ENCODE measurements at places on chromosomes 11 and 22.

GRCh38 chr11:133171374-133171773 is 360.9 kb downstream of the OPCML start:
- no peak for DNase-seq

DNA sequence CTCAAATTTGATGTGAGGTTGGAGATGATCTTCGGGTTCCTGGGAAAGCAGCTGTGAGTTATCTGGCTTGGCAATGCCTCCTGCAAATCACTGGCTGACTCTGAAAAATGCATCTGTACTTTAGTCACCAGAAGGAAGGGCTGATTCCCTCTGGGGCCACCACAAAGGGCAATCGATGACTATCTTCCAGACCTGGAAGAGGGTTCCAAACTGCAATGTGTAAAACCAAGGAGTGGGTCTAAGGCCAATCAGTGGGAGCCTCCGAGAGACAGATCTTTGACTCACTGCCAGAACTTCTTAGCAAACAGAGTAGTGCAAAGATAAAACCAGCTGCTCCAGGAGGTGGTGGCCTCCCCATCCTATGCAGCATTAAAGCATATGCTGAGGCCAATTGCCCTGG is 29.1 kb upstream of the PAK1 start:
- DNase-seq: no peak

DNA sequence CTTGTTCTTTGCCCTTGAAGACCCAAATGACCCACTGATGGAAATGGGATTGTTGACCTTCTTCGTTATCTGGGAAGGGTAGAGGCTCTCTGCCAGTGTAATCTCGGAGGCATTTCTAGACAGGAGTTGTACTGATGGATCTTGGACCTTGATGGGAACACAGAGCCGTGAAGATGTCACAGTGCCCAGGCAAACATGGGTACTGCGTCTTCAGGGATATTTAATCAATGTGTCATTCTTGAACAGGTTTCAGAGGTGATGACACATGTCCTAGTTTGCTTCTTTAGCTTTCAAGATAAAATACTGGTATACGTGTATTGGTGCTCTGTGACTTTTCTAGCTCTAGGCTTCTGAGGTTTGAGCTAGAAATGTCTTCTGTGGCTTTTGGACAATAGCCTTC is 6.2 kb downstream of the LDLRAD3 start:
- DNase-seq: no peak

DNA sequence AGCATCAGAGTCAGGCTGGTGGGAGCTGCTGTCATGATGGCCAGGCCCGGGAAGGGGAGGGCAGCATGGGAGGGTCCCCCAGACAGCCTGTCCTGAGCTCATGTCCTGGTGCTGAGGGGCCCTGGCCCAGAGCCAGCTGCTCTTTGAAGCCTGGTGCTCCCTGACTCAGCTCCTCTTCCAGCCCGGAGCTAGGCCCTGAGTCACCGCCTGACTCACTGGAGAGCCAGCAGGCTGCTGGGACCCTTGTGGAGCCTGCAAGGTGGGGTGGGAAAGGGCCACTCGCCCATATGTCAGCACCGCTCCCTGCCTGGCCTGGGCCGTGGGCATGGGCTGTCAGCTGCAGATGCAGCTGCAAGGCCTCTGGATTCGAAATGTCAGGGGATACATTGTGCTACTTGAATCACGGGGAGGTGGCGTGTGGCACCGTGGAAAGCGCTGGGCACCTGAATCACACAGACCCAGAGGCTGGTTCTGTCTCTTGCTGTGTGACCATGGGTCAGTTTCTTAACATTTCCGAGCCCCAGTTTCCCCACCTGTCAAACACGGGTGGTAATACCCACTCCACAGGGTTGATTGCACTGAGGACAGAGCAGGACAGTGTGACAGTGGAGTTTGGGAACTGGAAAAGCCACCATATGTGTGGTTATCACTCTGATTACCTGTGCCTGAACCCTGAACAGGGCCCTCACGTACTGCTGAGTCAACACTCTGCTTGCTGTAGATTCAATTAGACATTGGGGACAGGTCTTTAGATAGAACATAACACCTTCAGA is 4.4 kb downstream of the CACNA1I start:
- no peak for DNase-seq

- no peak for DNase-seq
Observed at GRCh38 chr11:57071829-57072228, 83.1 kb downstream of the OR5AK2 start.

- no peak for DNase-seq
Observed at GRCh38 chr11:119318240-119319135, 1.6 kb upstream of the MCAM start.

- DNase-seq: no peak
Observed at GRCh38 chr11:97537407-97538150, 1147.8 kb downstream of the JRKL start.

GRCh38 chr22:50201191-50202129 is 649 bp downstream of the SELENOO start:
- no peak for DNase-seq

DNA sequence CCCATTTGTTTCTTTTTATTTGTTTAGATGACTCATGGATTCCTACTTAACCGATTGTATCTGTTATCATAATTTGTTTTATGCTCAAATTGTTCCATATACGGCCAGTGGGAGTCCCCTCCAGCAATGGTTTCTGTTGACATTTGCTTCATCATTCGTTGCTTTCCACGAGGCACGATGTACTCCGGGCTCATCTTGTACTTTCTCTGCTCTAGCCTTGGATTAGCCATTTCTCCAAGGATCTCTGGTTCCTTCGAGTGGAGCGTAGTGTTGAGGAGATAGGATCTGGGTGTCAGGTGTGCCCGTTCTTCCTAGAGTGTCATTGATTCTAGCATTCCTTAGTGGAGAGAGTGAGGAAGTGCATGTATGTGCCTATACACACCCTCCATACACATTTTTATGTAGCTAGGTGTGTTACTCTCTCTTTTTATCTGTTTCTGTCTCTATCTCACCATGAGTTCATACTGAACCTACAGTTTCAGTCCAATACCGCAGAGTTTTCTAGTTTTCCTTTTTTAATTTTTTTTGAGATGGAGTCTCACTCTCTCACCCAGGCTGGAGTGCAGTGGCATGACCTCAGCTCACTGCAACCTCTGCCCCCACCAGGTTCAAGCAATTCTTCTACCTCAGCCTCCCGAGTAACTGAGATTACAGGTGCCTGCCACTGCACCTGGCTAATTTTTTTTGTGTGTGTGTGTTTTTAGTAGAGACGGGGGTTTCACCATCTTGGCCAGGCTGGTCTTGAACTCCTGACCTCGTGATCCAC is 31.4 kb downstream of the TECTA start:
- no peak for DNase-seq

- DNase-seq: no peak
Observed at GRCh38 chr11:106422583-106422982, 345.1 kb downstream of the AASDHPPT start.

- no peak for DNase-seq
Observed at GRCh38 chr22:32206774-32207758, 2.2 kb upstream of the RFPL2 start.

- no peak for DNase-seq
Observed at GRCh38 chr11:130865091-130865773, 51.0 kb downstream of the SNX19 start.

GRCh38 chr22:27990451-27990840 is 71.4 kb upstream of the PITPNB start:
- no peak for DNase-seq

- DNase-seq: peak; percentile 28
Observed at GRCh38 chr11:61567286-61568061, 13.4 kb downstream of the SYT7 start.

- no peak for DNase-seq
Observed at GRCh38 chr11:12015486-12015885, 7.1 kb upstream of the DKK3 start.

DNA sequence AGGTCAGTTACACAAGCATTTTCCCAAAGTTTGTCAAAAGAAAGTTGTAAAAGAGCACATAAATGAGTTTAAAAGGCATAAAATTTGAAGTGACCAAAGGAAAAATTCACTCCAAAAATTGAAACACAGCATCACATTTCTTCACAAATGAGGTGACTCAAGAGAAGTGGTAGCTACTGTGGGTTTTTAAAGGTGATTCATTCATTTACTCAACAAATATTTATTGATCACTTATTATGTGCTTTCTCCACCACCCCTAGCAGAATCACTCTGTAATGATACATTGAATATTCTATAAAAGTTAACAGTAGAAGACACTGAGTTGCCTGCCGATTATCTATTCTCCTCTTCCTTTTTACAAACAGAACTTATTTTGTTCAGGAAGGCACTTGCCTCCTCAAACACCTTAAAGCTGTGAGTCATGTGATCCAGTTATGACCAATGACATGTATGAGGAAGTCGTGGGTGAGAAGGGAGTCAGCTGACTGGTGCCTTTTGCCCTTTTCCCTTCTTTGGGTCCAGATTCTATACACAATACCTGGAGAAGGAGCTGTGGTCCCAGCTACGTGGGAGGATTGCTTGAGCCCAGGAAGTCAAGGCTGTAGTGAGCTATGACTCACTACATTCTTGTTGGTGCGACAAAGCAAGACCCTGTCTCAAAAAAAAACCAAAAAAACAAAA is 67.7 kb upstream of the CLNS1A start:
- no peak for DNase-seq

DNA sequence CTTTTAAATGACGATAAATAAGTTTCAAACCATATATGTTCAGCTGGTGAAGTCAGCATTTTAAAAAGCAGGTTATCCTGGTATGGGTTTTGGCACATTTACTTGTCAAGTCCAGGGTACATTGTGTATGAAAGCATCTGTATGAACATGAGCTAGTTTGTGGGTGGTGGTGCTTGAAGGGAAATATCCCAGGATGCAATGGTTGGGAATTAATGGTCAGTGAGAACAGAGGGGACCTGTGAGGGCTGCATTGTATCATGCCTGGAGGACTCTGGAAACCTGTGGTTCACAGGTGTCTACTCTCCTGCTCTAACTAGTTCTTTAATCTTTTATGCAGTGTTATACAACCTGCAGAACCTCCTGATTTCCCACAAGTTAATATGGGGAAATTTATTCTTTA is 5.8 kb downstream of the DEPDC7 start:
- no peak for DNase-seq

- no peak for DNase-seq
Observed at GRCh38 chr22:39302431-39302960, 16.9 kb downstream of the RPL3 start.

GRCh38 chr11:127059750-127060149 is 59.2 kb upstream of the KIRREL3 start:
- no peak for DNase-seq

GRCh38 chr11:133904818-133905515 is 51.8 kb downstream of the IGSF9B start:
- no peak for DNase-seq

DNA sequence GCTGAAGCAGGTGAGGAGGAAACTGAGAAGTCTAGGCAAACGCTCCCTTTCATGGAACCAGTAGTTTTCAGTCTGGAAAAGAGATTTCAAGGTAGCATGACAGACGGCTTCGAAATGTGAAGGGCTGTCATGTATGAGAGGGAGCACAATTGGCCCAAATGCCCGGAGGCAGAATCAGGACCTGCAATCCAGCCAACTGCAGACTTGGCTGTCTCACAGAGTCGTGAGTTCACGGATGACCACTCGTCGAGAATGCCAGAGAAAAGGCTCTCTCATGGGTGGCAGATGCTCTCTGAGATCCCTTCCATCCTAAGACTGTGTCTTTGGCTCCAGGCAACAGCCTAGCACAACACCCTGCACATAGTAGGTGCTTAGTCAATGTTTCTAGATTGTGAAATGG is 134.8 kb downstream of the DSCAML1 start:
- DNase-seq: no peak

- no peak for DNase-seq
Observed at GRCh38 chr11:34063061-34063795, 11.7 kb downstream of the CAPRIN1 start.

GRCh38 chr22:47130883-47131631 is 368.6 kb downstream of the TBC1D22A start:
- DNase-seq: no peak

GRCh38 chr22:35582861-35583670 is 34.1 kb downstream of the MB start:
- DNase-seq: peak; percentile 11

DNA sequence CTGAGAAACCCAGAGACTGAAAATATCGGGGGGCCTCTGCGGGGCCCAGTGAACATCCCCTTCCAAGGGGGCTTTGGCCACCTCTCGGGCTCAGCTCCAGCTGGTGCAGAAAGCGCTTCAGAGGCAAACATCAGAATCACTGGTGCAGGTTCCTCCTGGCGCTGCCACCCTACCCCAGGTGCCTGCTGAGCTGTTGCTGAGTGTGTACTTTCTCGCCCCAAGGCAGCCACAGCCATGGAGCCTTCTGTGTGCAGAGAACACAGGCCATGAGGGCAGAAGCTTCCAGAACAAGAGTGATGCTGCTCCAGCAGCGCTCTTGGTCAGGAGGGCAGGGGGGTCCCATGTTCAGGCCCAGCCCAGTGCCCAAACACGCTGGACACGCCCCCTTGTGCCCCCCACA is 6.3 kb downstream of the DRD4 start:
- DNase-seq: no peak

DNA sequence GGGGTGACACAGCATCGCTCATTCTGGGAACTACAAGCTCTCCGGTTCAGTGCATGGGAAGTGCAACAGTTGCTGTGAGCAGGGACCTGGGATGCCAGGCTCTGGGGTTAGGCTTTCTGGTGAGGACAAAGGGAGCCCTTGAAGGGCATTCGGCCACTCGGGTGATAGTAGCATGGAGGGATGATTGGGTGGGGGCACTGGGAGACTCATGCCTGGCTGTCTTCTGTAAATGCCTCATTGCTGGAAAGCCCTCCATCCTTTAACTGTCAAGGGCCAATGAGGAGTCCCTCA is 9.9 kb downstream of the OAF start:
- no peak for DNase-seq

DNA sequence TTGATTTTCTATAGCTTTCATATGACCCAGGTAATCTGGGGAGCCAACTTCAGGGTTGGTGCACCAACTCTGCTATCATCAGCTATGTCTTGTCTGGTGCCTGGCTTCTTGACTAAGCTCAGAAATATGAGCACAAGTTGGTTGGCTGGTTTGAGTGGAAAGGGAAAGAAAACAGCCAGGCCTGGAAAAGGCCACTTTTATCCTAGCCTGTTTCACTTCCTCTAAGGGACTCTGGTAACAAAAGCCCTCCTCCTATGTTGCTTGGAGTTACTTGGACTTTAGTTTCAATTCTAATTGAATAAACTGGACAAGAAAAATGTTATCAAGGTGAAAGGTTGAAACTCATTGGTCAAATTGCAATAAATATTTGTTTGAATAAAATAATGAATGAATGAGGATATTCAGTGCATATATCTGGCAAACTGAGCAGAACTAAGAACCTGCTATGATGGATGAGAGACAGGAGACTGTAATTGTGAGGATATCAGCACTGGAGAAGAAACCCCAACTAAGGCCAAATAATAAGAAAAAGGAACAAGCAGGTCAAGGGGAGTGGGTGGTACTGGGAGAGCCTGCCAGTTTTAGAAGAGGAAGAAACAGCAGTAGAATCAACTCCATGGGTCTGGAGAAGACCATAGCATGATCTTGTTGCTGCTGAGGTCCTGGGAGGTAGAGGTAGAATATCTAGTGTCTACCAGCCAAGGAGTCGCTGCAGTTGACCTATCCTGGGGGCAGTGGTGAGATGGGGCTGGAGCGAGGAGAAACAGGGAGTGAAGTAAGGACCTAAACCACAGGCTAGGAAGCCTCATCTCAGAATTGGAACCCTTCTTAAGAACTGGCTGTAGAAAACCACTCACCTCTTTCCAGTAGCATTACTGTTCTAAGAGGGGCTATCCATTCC is 8.2 kb downstream of the ROBO4 start:
- DNase-seq: no peak

All from activated CD4-positive, CD25-positive, alpha-beta regulatory T cell treated with anti-CD3 and anti-CD28 coated beads, Interleukin-2, amount 50 U/mL, for 16 hours (primary cell).